Activated CD4-positive, alpha-beta T cell treated with anti-CD3 and anti-CD28 coated beads, Interleukin-2, amount 50 U/mL, for 48 hours (primary cell): ENCODE measurements at places on chromosomes 2 and 18.

DNA sequence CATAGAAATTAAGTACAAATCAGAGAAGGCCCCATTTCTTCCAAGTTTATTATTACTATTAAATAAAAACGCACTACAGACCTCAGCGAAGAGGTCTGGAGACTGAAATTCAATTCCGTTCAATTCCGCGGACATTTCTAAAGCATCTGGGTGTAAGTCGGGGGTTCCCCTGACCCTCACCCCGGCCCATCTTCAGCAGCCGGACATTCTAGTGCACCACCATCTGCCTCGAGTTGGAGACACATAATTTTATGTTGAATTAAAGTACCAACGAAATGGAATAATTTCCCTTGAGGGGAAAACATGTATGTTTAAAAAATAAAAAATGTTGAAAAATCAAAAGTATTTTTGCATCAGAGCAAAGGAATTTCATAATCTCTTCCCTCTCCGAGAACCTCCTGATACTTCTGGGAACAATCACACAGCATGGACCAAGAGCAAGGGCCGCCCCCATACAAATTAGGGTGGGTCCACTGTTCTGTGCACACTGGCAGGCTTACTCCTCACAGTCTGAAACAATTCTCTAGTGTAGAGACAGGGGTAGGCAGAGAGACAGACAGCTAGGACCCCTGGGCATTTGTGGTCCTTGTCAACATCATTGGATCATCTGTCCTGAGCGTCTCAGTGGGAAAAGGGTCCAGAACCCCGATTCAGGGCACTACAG lies 29.3 kb downstream of the MBP start:
- no peak for DNase-seq

GRCh38 chr2:160269803-160270570 lies 69.9 kb upstream of the ITGB6 start:
- peak; percentile 70 for DNase-seq

GRCh38 chr18:67672155-67672554 lies 155.6 kb upstream of the DSEL start:
- DNase-seq = no peak

- DNase-seq = no peak
These were observed 41.5 kb downstream of the ANTXR1 start for GRCh38 chr2:69054431-69054830.

DNA sequence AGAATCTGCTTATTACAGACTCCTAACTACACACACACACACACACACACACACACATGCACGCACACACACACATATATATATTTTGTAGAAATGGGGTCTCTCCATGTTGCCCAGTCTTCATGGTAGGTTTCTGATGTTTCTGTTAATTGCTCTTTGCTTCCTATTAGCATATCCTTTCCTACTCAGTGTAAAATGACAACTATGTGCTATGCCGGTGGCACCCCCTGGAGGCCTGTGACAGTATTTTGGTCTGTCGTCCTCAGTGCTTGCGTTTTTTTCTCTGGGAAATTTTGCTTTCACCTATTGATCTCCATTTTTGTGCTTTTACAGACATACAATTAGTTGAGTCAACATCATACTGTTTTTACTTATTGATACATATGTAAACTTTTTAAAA lies 322.1 kb downstream of the LRRTM1 start:
- DNase-seq = no peak

DNA sequence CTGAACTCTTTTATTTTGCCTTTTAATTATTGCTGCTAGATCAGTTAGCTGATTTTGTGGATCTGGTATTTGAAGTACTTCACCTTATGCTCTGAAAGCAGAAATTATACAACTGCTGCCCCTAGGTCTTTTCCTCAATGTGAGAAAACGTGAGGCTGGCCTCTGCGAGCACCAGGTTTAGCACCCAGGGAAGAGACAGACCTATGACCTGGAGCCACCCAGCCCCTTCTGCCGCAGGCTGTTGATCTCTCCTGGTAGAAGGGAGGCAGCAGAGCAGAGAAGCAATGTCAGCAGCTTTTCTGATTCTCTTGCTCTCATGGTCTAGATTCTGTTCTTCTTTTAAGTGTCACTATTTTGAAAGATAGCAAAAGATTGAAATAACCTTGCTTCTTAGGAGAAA lies 19.9 kb downstream of the TRAPPC12 start:
- no peak for DNase-seq

- DNase-seq = no peak
These were observed 298.6 kb downstream of the SUCLG1 start for GRCh38 chr2:84160453-84160852.

DNA sequence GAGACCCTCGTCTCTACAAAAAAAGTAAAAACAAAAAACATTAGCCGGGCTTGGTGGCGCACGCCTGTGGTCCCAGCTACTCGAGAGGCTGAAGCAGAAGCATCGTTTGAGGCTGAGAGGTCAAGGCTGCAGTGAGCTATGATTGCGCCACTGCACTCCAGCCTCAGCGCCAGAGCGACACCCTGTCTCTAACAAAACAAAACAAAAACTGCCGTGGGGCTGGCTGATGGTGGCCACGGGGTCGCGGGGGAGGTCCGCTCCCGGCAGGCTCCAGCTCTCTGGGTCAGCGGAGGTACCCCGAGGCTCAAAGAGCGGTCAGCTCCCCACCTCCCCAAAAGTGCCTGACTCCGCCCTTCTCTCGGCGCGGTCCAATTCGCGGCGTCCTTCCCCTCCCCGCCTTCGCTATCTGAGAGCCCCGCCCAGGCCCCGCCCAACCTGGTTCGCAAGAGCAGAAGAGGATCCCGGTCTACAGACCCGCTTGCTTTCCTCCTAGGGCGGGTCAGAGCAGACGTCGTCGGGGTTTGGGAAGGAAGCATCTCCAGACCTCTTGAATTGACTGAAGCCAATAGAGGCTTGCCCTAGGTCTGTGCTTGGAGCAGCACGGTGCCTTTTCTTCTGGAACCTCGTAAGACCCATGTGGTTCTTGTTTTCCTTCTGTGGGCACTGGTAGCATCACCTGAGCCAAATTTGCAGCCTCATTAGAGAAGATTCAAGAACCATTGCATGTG lies 7.8 kb downstream of the RAX start:
- peak; percentile 66 for DNase-seq

DNA sequence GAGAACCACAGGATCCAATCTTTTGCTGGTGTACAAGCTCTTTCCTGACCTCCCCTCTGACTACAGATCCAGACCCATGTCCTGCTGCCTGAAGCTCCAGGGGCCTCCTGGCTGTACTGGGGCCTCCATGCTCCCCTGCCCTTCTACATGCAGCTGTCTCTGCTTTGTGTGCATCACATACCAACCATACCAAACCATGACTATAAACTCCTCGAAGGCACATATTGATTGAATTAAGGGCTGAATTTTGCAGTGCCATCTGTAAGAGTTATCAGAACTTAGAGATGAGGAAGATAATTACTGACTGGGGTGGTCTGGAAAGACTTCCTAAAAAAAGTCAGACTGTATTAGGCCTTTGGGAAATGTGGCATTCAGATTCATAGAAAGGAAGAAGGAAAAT lies 139.9 kb upstream of the CXCR4 start:
- no peak for DNase-seq

DNA sequence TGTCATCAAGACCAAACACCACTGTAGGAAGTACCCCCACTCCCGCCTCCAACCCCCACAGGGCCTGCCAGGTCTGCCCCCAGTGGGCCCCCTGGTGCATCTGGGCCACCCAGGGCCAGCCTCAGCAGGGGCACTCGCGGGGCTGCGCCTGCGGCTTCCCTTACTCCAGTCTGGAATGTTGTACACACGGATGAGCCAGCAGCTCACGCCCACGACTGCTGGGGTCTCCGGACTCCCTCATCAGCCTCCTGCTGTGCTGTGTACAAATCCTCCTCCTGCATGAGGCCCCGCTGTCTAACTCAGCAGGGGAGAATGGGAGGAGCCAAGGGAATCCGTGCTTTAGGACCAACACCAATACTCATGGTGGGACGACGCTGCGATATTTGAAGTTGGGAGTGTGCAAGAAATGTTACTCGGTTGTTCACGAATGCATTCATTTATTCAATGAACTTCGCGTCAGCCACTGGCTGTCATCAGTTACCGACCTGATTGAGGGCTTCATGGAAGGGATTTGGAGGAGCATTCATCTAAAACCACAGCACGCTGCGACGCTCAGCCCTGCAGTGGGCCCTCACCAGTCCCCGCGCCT lies 654 bp upstream of the ASB1 start:
- no peak for DNase-seq

DNA sequence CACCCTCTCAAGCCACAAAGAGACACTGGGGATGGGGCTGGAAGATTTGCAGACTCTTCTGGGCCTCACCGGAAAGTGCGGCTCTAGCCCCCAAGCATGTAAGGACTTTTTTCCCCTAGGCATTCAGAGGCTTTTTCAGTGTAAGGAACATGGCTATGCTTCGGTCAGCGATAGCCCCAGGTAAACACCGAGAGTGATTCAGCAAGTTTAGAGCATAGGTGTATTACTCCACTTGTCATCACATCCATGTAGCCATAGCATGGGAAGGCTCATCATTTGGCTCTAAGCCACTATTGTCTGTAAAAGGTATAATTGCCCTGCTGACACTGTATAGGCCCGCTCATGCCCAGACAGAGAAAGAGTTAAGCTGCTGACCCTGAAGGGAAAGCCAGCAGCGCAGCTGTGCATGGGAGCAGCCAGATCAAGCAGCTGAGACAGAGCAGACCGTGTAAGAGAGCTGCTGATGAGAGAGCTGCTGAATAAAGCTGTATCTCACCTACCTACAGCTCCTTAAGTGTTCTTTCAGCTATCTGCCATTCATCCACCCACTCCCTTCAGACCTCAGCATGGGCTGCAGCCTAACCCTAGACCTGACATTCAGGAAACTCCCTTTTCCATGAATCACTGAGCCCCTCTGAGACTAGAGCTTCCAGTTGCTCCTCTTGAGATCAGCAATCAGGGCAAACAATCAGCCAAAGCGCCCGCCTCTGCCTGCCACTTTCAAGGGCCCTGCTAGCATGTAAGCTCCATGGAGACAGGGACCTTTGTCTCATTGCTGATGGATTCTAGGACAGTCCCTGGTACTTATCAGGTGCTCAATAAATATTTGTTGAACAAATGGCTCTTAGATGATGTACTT lies 25.5 kb downstream of the LGALSL start:
- DNase-seq = no peak

DNA sequence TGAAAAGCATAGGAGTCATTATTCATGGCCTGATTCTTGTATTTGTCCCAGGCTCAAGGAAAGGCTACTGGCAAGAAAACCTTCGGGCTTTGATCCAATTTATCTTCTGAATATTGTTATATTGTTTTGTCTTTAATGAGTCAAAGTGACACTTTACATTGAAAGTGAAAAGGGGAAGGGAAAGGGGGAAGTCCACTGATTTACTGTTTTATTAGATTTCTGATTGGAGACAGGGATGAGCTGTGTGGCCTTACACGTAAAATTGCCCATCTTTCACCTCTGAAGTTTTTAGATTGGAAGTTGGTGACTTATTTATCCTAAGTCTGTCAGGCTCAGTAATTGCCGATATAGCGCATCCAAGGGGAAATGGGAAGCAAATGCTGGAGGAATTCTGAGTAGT lies 843.8 kb upstream of the LRRTM1 start:
- DNase-seq = no peak

GRCh38 chr2:189580241-189580651 lies 340 bp downstream of the SLC40A1 start:
- peak; percentile 37 for DNase-seq

DNA sequence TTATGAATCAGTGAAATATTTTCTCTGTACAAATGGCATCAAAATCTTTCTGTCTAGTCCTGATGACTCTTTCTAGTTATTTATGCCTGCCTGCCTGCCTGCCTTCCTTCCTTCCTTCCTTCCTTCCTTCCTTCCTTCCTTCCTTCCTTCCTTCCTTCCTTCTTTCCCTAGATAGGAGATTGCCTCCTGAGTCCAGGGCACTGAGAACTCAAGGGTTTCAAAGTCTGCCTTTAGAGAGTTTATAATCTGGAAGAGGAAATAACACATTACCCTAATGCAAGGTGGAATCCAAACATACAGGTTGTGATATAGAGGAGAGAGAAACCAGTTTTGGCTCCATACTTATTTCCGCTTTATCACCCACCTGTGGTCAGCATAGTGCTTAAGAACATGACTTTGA lies 98.1 kb upstream of the SERPINE2 start:
- DNase-seq = no peak

GRCh38 chr2:107582487-107582886 lies 244.2 kb upstream of the RGPD4 start:
- no peak for DNase-seq

- no peak for DNase-seq
These were observed 26.2 kb downstream of the MMADHC start for GRCh38 chr2:149561309-149561926.

DNA sequence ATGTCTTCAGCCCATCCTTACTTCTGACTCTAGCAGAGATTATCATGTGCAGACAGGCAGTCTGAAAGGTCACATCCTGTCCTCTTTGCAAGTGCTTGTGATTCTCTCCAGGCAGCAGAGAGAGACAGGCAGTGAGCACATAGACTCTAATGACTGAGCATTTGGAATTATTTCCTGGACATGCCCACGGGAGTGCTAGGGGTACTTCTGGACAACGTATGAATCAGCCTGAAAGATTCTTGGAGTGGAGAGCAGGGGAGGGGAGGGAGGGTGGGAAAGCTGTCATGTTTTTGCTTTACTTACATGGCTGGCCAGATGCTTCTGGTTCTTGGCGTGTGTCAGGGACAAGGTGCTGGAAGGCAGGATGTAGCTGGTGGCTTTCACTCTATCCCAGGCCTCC lies 150.6 kb downstream of the RIF1 start:
- no peak for DNase-seq
